ENCODE measurements at places on chromosomes 1 and 21.

GRCh38 chr1:192598589-192598988 is 23.0 kb downstream of the RGS1 start:
- DNase-seq: no peak

GRCh38 chr1:162388615-162389014 is 7.1 kb downstream of the C1orf226 start:
- no peak for DNase-seq

DNA sequence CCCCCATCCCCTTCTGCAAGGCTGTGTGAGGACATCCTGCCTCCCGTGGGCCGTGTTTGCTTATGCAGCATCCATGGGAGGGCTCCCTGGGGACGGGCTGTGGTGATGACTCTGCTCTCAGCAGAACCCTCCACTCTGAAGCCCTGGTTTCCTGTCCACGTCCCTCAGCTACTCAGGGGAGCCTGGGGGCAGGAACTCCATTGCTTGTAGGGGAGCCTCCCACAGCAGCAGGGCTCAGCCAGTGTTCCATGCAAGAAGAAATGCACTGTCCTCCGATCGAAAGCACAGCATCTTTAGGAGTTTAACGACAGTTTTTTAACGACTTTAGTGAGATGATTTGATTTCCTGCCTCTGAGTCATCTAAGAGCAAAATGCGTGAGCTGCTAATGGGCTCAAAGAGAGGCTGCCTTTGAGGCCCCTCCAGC is 8.3 kb upstream of the KCNAB2 start:
- DNase-seq: no peak

GRCh38 chr1:181754103-181754502 is 270.8 kb downstream of the CACNA1E start:
- no peak for DNase-seq

GRCh38 chr21:39386194-39386593 is 37.3 kb upstream of the HMGN1 start:
- DNase-seq: no peak

DNA sequence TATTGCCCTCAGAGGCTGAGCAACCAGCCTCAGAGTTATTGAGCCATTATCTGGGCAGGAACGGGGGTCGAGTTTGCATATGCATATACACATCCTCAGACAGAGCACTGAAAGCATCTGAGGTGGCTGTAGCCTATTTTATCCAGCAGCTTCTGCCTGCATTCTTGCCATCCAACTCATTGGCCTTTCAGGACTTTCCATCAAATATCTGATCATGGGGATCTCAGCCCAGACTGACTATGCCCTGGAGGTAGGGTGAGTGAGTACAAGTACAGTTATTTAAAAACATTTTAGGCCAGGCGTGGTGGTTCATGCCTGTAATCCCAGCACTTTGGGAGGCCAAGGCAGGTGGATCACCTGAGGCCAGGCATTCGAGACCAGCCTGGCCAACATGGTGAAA is 1.8 kb upstream of the MTF1 start:
- no peak for DNase-seq

DNA sequence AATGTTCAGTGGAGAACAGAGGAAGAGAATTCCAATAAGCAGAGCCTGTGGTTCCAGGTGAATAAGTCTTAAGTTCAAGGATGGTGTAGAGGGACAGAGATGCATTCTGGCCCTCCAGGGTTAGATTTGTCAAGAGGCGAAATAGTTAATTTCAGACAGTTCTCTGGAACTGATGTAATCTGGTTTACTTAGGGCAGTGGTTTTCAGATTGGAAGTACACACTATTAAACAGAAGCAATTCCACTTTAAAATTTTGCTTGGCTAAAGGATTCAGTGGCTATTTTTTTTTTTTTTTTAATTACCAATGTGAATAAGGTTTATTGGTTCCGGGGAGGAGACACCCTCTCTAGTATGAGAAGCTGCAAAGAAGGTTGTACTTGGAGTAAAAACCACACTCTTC is 25.3 kb upstream of the MYOCOS start:
- no peak for DNase-seq

DNA sequence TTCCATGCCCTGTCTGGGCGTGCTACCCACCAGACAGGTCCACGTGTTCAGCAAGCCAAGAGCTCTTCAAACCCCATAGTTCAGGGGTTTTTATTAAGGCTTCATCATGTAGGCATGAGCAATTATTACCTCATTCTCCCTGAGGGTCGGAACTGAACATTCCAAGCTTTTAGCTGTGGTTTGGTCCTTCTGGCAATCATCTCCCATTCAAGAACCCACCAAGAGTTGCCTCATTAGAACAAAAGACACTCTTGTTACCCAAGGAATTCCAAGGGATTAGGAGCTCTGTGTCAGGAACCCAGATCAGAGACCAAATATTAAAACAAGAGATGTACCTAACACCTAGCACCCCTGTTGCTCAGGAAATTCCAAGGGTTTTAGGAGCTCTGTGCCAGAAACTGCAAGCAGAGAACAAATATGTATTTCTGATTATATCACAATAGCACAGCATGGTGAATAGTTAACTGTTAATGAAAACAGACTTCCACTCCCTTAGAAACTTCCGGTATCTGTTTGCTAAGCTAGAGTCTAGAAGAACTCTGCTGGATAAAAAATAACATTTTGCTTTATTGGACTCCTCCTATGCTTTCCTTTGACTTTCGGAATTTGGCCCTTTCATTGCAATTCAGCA is 201.2 kb upstream of the L1TD1 start:
- no peak for DNase-seq
